Left ventricle myocardium superior (tissue), 1 donor: ENCODE measurements at places on chromosomes 12 and 14.
A peak's percentile ranks its signal among the peaks of the same experiment; 100 is the strongest.

- DNase-seq, result peak; percentile 53
These were observed 107.3 kb upstream of the CCDC196 start for GRCh38 chr14:66378712-66379505.

DNA sequence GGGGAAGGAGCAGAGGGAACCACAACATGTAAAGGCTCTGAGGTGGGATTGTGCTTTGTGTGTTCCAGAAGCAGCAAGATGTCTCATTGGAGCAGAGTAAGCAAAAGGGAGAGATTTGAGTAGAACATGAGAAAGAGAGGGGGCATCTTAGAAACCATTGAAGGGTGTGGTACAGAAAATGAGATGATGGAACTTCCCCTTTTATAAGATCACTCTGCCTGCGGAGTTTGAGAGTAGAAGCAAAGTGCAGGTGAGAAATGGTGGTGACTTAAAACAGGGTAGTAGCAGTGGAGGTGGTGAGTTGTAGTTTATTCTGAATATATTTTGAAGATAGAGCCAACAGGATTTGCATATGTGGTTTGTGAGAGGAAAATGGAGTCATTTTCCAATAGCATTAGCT is 56.0 kb downstream of the FBXO34 start:
- DNase-seq, result no peak

DNA sequence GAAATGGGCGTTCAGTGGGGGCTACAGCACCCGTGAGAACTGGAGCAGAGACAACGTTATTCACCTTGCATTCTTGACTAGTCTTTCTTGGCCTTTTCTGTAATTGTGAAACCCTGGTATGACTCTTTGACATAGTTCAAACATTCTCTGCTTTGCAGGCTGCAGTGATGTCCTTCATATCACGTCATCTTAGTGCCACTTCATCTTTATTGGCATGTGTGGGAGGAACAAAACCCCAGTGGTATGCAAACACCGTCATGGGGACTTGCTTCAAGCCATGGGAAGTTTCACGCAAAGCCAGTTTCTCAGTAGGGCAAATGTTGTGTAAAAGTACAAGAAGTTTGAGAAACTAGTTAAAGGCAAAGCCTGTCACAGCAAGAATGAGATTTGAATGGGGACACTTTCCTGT is 20.2 kb upstream of the DUSP16 start:
- DNase-seq, result no peak

- DNase-seq, result no peak
These were observed 37.9 kb downstream of the SOX5 start for GRCh38 chr12:23911574-23911973.

DNA sequence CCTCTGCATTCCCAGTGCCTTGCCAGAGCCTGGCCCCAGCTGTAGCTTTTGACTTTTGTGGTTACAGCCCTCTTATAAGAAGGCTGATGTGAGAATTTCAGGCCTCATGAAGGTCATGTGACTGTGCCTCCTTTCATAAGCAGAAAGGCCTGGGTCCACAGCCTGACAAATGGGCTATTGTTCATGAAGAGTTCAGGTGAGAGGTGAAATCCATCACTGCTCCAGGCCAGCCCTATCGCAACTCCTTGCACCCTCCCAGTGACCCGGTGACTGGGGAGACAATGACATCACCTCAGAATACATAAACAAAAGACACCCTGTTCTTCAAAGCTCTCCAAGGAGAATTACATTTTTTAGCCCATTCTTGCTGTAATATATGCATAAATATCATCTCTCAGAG is 321.5 kb downstream of the PCNX1 start:
- no peak for DNase-seq

GRCh38 chr12:40622246-40622838 is 69.9 kb upstream of the CNTN1 start:
- DNase-seq, result peak; percentile 43

GRCh38 chr12:132429946-132430643 is 59.9 kb upstream of the FBRSL1 start:
- DNase-seq, result no peak

DNA sequence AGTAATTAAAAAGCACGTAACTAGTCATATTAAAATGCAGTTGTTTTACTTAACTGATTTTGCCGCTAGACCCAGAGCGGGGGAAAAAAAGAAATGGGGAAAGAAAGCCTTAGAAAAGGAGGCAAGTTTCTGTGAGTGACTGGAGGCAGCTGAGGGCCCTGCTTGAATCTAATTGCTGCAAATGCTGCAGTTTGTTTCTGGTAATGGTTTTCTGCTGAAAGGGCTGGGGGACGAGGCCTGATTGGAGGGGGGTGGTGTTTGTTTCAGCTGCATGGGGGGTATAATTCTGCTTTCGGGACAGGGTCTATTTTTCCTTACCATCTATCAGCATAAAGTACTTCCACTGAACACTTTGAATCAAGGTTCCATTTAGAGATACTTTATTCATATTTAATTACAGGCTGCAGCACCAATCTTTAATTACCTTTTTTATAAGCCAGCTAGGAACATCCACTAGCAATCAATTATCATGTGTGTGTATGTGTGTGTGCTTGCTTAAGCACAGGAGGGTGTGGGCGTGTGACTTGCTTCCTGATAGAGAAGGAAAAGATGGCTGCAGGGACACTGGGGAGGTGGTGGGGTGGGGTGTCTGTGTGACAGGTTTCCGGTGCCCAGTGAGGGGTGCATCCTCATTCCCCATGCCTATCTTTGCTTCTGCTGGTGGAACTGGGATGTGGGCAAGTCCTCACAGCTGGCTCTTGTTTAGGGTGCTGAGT is 83.4 kb downstream of the ADCK1 start:
- DNase-seq, result no peak

- no peak for DNase-seq
These were observed 100.5 kb downstream of the EXOC5 start for GRCh38 chr14:57168138-57168679.

DNA sequence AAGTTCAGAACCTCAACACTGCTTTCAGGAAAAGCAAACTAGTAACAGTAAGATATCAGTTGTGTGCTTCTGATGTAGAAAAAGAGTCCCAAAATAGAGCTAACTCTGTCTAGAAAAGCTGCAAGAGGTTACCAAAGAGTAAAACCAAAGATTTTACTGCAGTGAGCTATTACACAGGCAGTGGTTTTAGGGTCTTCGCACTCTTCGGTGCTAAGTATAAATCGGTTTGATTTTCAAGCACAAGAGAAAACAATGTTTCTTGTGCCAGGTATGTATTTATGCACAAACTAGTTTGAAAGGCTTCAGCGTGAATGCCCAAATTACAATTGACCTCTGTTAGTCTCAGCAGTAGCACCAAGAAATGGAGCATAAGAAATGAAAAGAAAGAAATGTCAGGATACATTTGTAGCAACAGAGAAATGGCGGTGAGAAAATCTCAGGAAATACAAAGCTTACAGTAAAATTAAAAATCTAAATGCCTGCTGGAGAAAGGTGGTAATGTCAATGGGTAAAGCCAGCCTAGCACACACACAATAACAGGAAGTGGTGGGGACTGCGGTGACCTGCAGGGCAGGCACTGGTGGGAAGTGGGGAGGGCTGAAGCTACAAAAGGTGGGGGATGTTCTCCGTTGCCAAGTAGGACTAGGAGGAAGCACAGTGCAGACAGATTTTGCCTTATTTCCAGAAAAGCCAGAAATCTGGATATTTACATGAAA is 18.0 kb upstream of the DYRK2 start:
- peak; percentile 33 for DNase-seq

GRCh38 chr14:97977651-97978261 is 1180.6 kb downstream of the VRK1 start:
- peak; percentile 89 for DNase-seq

GRCh38 chr12:106192659-106193393 is 54.1 kb upstream of the NUAK1 start:
- no peak for DNase-seq

GRCh38 chr14:40989260-40989659 is 617.4 kb upstream of the LRFN5 start:
- no peak for DNase-seq

- DNase-seq, result no peak
These were observed 106.8 kb downstream of the ZFC3H1 start for GRCh38 chr12:71556875-71557274.

- DNase-seq, result no peak
These were observed 99.0 kb downstream of the RTN1 start for GRCh38 chr14:59771577-59771976.

GRCh38 chr12:53208877-53209463 is 1.9 kb upstream of the ITGB7 start:
- no peak for DNase-seq

DNA sequence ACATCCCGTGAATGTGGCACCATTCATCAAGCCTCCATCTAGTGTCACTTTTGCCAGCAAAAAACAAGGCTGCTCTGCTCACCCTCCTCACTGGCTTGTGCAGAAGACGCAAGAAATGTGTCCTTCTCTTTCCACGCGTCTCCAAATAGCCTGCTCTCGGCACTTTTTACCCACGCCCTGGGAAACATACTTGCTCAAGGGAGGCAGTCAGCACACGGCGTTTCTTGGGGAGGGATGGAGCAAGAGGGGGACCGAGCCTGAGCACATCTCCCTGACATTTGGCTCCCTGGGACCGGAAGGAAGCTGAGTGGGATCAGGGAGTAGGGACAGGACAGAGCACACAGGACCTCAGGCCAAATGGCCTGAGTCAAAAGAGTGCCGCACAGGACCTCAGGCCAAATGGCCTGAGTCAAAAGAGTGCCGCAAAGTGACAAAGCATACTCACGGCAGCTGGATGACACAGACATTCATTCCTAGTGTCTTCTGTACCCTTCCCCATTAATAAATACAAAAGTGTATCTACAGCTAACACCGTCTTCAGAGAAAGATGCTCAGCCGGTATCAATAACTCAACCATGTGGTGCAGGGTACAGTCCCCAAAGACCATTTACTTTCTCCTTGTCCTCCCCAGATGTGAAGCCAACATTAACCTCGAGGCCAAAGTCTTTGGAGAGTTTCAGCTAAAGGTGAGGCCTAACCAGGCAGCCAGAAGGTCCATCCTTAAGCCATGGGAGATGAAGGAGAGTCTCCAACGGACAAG is 7.1 kb downstream of the BCL11B start:
- DNase-seq, result no peak

DNA sequence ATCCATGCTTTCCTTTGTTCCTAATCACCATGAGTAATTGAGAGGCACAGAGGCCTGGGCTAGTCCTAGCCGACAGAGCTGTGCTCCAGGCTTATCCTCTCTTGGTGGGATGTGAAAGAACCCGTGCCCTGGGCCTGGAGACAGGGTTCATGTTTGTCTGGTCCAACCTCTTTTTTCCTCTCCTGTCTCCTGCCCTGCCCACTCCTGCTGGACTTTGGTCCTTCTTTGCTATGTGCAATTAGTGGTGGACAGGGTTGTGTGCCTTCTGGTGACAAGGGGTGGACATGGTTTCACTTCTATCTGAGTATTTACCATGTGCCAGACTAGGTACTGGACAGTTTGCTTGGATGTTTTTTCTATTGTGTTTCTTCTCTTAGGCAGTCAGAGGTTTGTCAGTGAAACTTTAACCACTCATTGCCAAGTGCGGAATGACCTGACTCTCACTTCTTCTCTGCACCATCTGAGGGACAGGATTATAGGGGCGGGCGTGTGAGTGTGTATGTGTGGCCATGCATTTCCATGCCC is 126.1 kb downstream of the SMOC1 start:
- DNase-seq, result no peak

GRCh38 chr12:64273527-64274403 is 51.7 kb upstream of the KICS2 start:
- DNase-seq, result no peak

- DNase-seq, result peak; percentile 77
These were observed 7.2 kb downstream of the ALDH2 start for GRCh38 chr12:111773801-111774551.

GRCh38 chr12:95755261-95755865 is 35.2 kb downstream of the NTN4 start:
- DNase-seq, result no peak

- no peak for DNase-seq
These were observed 151.5 kb downstream of the DERA start for GRCh38 chr12:16062611-16063010.

DNA sequence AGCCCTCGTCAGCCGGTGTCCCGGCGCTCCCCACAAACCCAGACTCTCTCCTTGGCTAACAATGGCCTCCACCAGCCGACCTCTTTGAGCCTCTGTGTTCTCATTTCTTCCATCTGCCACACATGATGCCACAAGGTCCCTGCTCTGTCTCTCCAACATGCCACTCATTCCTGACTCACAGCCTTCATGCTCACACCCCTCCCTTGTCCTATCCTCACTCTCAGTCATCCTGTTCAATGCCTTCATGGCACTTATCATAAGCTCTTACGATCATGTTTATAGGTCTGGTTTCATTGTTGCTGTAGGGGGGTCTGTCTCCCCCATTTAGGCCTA is 9.6 kb upstream of the SERPINA11 start:
- no peak for DNase-seq

- DNase-seq, result no peak
These were observed 33.4 kb upstream of the BHLHE41 start for GRCh38 chr12:26158078-26158764.

- DNase-seq, result no peak
These were observed 80.3 kb downstream of the PAPOLA start for GRCh38 chr14:96582411-96582961.

DNA sequence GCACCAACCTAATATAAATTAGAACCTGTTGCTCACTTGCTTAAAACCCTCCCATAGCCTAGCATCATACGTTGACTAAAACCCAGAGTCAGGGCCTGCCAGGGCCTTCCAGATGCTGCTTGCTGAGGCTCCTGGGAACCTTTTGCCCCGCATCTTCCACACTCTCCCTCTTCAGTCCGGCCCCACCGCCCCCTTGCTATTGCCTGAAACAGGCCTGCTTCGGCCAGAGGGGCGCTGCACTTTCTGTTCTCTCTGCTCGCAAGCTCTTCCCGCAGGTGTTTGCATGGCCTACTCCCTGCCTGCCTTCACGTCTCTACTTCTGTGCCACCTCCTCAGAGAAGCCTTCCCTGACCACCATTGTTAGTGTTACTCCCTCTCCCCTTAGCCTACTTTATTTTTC is 13.7 kb upstream of the TCTN2 start:
- no peak for DNase-seq

- DNase-seq, result peak; percentile 67
These were observed 3.0 kb downstream of the SDSL start for GRCh38 chr12:113424915-113425823.

DNA sequence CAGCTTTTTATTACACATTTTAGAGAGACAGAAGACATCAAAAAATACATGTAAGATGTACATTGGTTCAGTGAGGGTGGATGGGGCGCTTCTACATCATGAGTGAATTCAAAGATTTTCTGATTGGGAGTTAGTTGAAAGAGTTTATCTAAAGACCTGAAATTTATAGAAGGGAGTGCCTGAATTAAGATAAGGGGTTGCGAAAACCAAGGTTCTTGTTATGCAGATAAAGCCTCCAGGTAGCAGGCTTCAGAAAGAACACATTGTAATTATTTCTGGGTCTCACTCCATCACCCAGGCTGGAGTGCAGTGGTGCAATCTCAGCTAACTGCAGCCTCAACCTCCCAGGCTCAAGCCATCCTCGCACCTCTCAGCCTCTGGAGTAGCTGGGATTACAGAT is 26.2 kb upstream of the TMPO start:
- no peak for DNase-seq
